ENCODE measurements at places on chromosomes 12 and 14.

- H3K36me3 ChIP-seq = no peaks in the 10 kb centered on the region
- no peak overlapping the region for H3K4me3 ChIP-seq
- no peak overlapping the region for H3K27ac ChIP-seq
- peaks cover 9% of the 10 kb centered on the region for H3K4me1 ChIP-seq
- DNase-seq = no peak
These were observed 21.2 kb upstream of the CDCA4 start for GRCh38 chr14:105041841-105042765.

DNA sequence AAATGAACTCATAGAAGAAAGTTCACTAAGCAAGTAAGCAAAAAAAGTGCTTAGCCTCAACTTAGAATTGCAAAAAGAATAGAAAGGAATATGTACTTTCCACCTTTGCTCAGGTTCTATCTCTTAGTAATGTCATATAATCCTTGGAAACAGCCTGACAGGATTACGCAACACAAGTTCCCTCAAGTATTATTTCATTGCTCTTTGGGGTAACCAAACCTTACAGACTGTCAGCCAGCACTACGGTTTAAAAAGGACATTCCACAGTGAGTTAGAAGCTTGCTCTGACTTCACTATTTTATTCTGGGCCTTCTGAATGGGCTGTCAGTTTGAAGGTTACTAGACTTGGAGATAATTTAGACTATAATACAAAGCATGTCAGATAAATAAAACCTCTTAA, 264.0 kb downstream of the ATXN7L3B start:
- H3K27me3 ChIP-seq = no peaks in the 10 kb centered on the region
- no peaks in the 10 kb centered on the region for H3K4me1 ChIP-seq
- H3K4me3 ChIP-seq = no peak overlapping the region
- no peaks in the 10 kb centered on the region for H3K36me3 ChIP-seq

DNA sequence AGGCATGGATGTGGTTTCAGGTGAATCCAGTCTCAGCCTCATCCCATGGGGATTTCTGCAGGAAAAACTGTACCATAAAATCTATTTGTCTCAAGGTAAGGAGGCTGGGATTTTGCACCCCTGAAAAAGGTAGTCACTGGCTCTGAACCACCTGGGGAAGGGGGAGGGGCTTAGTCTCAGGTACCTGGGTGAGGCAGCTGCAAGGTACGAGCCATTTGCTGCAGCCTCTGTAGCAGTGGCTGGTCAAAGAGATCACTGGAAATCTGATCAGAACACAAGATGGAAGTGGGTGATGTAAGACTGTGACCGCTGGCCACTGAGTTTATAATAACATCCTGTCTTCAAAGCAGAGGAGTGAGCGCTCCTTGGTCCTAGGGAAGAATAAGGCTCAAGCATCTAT, 209.9 kb upstream of the NOS1 start:
- H3K27me3 ChIP-seq = peaks cover 9% of the 10 kb centered on the region
- H3K36me3 ChIP-seq = no peaks in the 10 kb centered on the region
- no peak for DNase-seq
- no peak overlapping the region for H3K4me3 ChIP-seq
- H3K4me1 ChIP-seq = no peaks in the 10 kb centered on the region
- no peak overlapping the region for H3K27ac ChIP-seq

DNA sequence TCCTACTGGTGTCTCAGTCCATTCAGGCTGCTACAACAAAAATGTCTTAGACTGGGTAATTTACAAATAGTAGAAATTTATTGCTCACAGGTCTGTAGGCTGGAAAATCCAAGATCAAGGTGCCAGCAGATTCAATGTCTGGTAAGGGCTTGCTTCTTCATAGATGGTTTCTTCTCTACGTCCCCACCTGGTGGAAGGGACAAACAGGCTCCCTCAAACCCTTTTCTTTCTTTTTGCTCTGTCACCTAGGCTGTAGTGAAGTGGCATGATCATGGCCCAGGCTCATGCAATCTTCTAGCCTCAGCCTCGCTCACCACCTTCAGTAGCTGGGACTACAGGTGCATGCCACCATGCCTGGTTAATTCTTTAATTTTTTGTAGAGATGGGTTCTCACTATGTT, 106.8 kb upstream of the RPH3A start:
- H3K27me3 ChIP-seq = peaks cover 15% of the 10 kb centered on the region
- DNase-seq = no peak
- no peak overlapping the region for H3K4me3 ChIP-seq
- no peak overlapping the region for H3K27ac ChIP-seq
- H3K4me1 ChIP-seq = no peaks in the 10 kb centered on the region
